ENCODE measurements at places on chromosomes 7 and 10.

- no peak for DNase-seq
These were observed 8.3 kb upstream of the MMP21 start for GRCh38 chr10:125783957-125784356.

DNA sequence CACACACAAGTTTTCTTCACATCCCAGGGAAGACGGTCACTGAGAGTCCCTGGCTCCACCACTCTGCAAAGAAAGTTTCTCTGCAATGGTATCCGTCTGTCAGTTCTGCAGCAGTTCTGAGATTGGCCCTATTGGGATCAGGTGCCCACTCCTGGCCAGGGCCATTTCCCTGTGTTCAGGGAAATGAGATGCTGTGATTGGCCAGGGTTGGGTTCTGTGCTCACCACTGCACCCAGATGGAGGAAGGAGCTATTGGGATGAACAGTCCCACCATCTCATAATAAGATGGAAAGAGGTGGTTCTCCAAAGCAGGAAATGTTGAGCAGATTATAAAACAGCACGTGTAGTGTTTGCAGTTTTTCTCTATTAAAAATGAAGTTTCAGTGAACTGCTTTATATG is 13.3 kb upstream of the PIP4K2A start:
- no peak for DNase-seq

DNA sequence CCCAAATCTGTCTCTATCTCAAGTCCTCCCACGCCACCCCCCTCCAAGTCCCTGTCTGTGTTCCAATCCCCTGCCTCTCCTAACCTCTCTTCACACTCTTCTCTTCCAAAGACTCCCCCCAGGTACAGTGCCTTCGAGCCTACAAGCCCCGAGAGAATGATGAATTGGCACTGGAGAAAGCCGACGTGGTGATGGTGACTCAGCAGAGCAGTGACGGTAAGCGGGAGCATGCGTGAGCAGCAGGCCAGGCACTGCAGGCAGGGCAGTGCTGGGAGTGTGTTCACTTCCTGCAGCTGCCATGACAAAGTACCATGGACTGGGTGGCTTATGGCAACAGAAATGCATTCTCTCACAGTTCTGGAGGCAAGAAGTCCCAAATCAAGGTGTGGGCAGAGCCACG is 23.4 kb downstream of the ARHGEF5 start:
- no peak for DNase-seq

GRCh38 chr10:89563861-89564478 is 28.6 kb upstream of the SLC16A12 start:
- no peak for DNase-seq

GRCh38 chr7:4631380-4632179 is 50.5 kb upstream of the FOXK1 start:
- DNase-seq, result peak; percentile 86

DNA sequence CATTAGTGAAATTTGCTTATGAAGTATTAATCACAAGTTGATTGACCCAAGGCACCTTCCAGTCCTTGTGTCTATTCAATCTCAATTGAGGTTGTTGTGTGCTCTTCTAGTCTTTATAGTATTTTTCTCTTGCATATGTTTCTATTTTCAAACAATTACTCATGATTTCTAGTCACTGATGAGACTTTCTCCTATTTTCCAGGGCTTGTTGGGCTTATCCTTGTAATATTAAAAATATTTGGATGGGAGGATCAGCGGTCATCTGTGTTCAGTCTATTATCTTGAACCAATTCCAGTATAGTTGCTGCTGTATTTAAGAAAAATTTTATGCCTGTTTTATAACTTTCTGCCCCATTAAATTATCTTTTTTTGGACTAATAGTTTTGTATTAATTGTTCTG is 154.4 kb downstream of the PTEN start:
- DNase-seq, result no peak

- no peak for DNase-seq
These were observed 91.3 kb downstream of the KLF6 start for GRCh38 chr10:3693698-3694080.

Data from retinal pigment epithelial cell (primary cell).